ENCODE measurements at places on chromosomes 7 and 10.

DNA sequence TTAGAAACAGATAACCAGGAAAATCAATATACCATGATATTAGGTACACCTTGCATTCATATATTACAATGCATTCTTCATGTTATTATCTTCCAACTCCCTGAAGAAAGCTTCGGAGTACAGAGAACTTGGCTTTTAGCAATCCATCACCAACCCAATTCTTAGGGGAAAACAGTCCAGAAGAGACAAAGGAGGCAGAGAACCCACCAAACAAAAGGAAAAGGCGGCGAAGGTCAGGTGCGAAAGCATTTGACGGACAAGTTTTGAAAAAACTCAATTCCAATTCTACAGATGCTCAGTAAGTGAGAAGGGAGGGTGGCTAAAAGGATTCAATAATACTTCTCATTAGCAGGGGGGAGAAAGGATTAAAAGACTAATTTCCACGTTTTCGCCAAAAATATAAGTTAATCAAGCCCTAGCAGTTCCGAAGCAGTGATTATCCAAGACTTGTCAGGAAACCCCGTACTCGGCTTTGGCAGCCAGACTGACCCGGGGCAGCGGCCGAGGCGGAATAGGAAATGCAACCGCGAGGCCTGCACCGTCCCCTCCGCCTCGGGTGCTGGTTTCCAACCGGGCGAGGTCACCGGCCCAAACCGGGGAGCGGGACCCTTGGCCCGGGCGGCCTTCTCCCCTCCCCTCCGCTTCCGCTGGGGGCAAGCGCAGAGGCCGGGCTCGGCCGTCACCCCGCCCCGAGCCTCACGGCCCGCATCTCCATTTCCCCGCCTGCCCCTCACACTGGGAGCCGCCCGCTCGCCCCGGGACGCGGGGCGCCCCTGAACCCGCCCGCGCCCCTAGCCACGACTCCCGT lies 747 bp downstream of the GDI2 start:
- peak; percentile 63 for DNase-seq

DNA sequence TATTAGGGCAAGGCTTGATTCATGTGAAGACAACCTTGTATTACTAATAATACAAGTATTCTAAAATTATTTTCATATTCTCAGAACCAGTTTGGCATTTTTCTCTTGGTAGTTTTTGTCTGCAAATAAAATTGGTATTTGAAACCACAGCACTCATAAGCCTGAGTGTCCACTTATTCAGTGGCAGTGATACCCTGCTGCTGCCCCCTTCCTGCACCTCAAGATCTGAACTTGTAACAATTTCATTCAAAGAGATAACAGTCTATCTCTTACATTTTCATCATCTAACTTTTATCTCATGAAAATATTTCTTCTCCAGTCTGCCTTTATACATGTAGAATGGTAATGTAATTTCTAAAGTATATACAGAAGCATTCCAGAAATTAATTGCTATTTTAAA lies 9.3 kb downstream of the TFAM start:
- DNase-seq: no peak

DNA sequence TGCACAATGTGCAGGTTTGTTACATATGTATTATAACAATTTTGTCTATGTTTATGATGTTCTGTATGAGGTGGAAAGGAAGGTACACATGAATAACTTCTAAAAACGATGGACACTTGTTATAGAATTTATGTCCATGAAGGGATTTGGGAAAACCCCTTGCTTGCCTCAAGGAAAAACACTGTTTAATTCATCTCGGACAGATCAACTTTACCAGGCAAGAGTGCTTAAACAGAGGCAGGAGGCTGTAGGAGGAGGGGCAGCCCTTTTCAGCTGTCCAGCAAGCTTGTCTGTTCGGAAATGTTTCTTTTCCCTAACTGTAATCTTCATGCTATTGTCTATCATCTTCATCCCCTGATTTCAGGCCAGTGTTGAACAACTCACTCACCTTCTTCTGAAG lies 200.9 kb downstream of the CDC14C start:
- no peak for DNase-seq

GRCh38 chr10:104440221-104440620 lies 86.6 kb downstream of the CFAP58 start:
- DNase-seq: no peak

- no peak for DNase-seq
Measured at GRCh38 chr7:157372300-157373232, 35.8 kb downstream of the DNAJB6 start.

DNA sequence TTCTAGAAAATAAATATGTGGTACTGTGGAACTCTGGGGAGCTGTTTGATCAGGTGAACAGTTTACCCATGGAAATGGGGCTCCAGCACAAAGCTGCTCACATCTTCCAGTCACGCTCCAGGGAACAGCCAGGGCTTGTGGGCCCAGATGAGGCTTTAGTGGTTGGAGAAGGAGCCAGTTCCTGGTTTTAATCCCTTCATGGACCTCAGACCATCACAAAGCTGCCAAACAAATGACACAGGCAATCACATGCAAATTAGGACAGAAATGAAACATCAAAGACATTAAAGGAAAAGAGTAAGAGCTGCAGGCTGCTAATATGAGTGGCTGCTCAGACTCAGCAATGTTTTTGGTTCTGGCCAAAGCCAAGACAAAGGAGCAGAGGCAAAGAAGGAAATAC lies 2.2 kb upstream of the ATP6V0E2 start:
- DNase-seq: no peak

Data from adrenal gland (tissue), 19 donors.